ENCODE measurements at places on chromosomes 1 and 21.

- DNase-seq, result no peak
Measured at GRCh38 chr1:112307930-112308591, 88.0 kb upstream of the CTTNBP2NL start.

DNA sequence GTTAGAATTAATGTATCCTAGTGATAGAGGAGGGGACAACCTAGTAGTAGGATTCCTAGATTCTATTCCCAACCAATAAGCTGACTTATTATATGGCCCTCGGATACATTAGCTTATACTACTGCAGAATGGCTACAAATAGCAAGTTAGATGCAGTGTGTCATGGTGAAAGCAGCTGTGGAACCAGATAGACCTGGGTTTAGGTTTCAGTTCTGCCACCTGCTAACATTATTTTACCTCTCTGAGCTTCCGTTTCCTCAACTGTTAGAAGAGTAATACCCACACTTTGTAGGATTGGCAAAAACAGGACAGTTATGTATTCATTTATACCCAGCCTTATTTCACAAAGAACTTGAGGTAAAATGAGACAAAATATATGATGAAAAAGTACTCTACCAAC, 21.6 kb upstream of the MAGOH start:
- DNase-seq, result no peak

DNA sequence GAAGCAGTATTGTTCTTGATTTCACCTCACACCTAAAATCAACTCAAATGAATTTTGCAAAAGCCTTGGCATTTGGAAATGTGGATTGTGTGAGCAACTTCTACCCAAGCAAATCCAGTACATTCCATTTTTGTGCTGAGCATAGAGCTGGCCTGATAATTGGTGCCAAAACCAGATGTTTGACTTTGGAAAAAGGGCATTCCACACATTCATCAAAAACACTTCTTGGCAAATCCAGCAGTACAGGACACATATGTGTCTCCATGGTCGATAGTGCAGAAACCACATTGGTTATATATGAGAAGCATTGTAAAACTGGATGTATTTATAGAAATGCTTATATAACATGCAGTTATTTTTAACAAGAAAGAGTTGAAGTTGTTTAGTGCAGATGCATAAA, 210.4 kb downstream of the KCNK2 start:
- no peak for DNase-seq

- DNase-seq, result no peak
Measured at GRCh38 chr1:205928317-205928716, 14.9 kb downstream of the SLC26A9 start.

DNA sequence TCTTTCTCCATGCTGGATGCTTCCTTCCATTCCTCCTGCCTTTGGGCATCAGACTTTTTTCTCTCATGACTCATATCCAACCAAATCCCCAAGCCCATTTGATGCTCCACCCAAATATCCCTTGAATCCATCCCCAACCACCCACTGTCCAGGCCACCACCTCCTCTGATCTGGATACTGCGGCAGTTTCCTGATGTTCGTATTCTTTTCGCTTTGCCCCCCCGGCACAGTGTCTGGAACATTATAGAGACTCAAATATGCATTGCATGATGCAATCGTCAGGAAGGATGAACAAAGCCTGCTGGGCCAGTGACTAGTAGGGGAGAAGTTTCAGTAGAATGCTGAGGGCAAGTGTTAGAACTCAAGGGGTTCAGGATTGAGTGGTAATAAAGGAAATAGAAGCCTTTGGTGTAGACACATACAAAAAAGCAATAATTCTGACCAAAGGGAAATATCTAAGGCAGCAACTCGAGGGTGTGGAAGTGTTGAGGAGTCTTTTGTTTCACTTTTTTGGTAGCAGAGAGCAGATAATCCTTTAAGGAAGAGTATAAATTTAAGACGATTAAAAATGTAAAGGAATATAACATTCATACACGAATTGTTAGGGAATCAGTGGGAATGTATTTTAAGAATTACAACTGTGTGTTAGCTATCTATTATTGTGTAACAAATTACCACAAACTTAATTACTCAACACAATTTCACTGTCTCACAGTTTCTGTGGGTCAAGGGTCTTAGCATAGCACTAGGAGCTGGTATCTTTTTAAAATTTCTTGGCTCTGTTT, 7.5 kb downstream of the S100A11 start:
- DNase-seq, result peak; percentile 60

- DNase-seq, result no peak
Measured at GRCh38 chr1:167541610-167542009, 12.0 kb downstream of the CREG1 start.

GRCh38 chr1:233127157-233127556, 168.4 kb downstream of the PCNX2 start:
- DNase-seq, result no peak

DNA sequence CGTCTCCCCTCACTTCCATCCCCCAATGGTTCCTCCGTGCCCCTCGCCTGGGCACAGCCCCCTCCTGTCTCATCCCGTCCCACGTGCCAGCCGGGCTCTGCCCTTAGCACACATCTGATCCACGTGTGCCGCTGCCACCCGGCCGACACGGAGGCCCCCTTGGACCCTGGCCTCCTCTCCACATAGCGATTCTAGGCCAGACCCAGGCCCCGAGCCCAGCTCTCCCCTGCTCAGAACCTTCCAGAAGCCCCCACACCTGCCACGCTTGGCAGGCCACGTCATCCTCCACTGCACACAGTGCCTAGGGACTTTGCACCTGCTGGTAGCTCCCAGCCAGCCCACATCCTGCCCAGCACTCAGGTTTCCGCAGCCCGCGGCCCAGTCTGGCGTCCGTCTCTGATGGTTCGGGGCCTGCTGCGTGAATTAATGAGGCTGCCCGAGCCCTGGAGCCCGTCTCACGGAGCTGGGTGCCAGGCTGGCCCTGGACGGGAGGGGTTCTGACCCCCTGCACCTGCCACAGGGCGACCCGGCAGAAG, 20.1 kb downstream of the PLCH2 start:
- DNase-seq, result no peak

- no peak for DNase-seq
Measured at GRCh38 chr1:18531503-18531845, 50.7 kb downstream of the KLHDC7A start.

GRCh38 chr1:223718850-223719249, 6.5 kb downstream of the CAPN2 start:
- DNase-seq, result peak; percentile 71

- DNase-seq, result no peak
Measured at GRCh38 chr1:194208674-194209073, 1022.3 kb upstream of the B3GALT2 start.

DNA sequence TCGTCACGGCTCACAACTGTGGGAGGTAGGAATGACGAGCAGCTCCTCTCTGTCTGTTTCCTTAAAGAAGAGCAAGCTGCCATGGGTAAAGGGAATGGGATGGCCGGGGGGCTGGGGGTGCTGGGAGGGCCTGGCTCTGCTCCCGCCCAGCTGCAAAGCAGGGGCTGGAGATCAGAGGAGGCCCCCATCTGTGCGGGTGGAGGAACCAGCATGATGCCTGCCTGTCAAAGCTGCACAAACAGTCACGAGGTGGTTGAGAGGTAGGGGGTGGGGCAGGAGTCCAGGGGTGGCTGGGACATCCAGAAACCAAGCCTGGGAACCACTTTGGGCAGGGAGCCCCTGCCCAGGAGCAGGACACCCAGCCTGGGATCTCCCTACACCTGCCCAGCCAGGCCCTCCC, 12.6 kb downstream of the SLC41A1 start:
- DNase-seq, result no peak

DNA sequence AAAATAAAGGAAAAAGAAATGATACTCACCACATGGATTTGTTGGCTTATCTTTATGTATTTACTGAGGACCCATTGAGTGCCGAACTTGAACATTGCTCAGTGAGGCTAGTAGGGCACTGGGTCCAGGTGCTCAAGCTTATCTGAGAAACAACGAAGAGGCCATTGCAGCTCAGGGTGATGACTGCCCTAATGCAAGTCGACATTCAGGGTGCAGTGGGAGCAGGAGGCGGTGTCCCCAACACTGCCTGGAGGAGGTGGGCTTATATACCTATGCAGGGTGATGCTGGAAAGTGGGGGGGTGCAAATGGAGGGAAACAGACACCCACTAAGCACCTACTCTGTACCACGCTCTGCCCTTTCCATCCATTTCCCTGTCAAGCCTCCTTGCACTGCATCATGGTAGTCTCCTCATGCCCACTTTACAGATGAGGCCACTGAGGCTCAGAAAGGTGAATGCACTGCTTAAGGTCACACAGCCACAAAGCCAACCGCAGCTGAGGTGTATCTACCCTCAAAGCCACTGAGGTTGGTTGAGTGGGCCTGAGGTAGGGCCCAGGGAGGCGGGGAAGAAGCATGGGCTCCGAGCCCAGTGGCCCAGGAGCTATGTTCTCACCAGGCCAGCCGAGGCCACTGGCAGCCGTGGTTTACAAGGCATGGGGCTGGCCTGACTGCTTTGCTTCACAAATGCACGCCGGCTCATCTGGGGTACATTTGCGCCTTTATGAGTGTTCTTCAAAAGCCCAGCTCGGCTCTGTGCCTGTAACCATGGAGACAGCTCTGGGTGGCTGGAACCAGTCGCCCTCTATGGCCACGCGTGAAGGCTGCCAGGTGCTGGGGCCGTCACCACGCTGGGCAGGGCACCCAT, 103.8 kb downstream of the EPHB2 start:
- DNase-seq, result no peak

DNA sequence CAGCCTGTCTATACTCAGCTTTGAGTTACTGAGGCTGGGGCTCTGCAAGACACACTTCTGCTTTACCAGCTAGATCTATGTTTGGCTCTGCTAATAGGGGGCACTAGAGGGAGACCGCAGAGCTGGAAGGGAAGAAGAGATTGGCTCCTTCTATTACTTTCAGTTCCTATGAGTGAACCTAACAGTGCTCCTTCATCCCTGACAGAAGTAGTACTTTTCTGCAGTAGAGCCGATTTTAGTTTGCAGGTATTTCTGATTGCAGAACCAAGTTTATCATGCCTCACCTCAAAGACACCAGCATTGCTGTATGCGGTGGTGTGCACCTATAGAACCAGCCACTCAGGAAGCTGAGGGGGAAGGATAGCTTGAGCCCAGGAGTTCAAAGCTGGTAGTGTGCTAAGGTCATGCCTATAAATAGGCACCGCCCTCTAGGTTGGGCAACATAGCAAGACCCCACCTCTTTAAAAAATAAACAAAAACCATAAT, 5.7 kb upstream of the ZDHHC18 start:
- no peak for DNase-seq

- no peak for DNase-seq
Measured at GRCh38 chr1:175675017-175675416, 68.4 kb downstream of the TNR start.

DNA sequence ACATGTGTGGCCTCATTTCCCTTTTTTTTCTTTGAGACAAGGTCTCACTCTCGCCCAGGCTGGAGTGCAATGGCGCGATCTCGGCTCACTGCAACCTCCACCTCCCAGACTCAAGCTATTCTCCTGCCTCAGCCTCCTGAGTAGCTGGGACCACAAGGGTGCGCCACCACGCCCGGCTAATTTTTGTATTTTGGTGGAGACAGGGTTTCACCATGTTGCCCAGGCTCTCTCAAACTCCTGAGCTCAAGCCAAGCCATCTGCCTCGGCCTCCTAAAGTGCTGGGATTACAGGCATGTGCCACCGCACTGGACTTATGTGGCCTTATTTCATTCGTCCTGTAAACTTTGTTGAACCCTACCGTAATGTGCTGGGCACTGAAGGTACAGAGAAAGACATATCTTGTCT, 569 bp upstream of the WARS2 start:
- peak; percentile 31 for DNase-seq

DNA sequence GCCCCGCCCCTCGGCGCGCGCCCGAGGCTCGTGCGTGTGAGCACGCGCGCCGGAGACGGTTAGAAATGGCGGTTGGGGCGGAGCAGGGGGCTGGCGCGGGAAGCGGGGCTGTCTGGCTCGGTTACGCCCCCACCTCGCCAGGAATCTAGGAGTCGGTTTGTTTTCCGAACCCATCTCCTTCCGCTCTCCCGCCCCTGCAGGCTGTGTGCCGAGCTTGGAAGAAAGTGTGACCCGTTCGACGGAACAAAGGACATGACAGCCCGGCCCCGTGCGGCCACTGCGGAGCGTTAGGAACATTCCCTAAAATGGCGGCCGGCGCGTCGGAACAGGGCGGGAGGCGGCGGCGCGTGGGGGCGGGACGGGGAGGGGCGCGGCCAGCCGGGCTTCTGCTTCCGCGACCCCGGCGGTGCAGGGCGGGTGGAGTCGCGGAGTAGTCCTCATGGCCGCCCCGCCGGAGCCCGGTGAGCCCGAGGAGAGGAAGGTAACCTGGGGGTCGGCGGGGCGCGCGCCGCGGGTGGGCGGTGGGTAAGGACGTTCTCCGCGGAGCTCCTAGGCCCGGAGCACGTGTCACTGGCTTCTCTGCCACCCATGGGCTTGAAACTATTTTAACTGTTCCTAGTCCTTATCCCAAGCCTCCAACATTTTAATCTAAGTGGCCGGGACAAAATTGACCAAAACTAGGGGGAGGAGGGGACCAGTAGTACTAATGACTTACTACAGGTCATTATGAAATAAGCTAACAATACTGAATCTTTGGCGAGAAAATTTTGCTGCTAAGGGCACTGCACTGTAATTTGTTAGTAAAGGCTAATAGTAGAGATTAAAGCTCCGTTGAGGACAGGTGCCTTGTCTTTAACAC, at the start of gene COX20:
Gene COX20 (plus strand): TSS at position 383 of the 859 bp plus-strand sequence. CDS start 57 bp downstream, at position 440.
- peak; percentile 92 for DNase-seq

DNA sequence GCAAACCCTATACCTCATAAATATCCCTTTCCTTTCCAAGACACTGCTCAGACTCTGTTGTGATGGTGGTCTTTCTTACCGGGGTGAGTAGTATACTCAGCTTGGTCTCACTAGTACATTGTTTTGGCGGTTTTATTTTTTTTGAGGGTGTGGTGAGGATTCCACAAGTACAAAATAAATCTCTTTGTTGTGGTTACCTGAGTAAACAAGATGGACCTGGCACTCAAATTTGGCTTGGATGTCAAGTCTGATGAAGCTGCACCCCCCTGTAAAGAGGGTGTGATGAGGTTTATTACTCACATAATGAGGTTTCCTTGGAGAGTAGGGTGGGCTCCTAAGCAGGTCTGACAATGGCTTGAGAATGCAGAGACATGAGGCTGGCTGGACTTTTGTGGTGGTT, 68.2 kb upstream of the KCNJ6 start:
- no peak for DNase-seq

DNA sequence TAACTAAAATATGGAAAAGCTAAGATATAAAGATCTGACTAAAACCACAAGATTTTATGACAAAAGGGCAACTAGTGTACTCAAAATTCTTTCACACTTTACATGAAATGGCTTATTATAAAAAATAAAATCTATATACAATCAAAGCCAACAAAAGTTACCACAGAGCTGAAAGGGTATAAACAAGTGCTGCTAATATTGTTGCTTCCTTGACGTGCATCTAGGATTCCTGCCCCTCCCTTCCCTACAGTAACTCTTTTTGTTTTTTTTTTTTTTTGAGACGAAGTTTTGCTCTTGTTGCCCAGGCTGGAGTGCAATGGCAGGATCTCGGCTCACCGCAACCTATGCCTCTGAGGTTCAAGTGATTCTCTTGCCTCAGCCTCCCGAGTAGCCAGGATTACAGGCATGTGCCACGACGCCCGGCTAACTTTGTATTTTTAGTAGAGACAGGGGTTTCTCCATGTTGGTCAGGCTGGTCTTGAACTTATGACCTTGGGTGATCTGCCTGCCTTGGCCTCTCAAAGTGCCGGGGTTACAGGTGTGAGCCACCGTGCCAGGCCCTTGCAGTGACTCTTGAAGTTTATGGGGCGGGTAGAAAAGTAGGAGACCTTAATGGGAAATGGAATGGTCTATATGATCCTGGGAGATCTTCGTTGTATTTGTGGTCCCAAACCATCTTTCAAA, 4.5 kb downstream of the SRSF4 start:
- DNase-seq, result no peak

GRCh38 chr1:154586641-154587040, 19.1 kb downstream of the CHRNB2 start:
- no peak for DNase-seq

GRCh38 chr21:38434913-38435533, 63.3 kb downstream of the ERG start:
- peak; percentile 46 for DNase-seq

Measured in EL (cell line).